ENCODE measurements at places on chromosomes 6 and 20.

GRCh38 chr6:5680095-5680494, 326.6 kb downstream of the NRN1 start:
- no peak for DNase-seq

- DNase-seq = no peak
Measured at GRCh38 chr20:34951252-34951651, 4.4 kb downstream of the GSS start.

GRCh38 chr20:43244647-43245046, 54.9 kb upstream of the PTPRT start:
- DNase-seq = no peak

GRCh38 chr6:122014961-122015360, 384.5 kb upstream of the HSF2 start:
- no peak for DNase-seq

Data from GM13976 (cell line).